Progenitor cell of endocrine pancreas (in vitro differentiated cells): ENCODE measurements at places on chromosomes 5 and 9.

DNA sequence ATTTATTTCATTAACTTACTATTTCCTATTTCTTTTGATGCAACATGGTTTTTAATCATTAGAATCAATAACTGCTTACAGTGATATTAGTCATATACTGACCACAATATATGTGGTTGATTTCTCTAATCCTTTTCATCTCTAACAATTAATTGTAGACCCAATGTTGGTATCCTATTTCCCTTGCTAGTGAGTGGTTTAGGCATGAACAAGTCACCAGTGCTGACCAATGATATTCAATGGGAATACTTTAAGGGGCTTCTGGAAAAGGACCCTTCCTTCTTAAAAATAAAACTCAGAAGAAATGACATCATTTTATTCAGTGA is 672.4 kb upstream of the GRAMD2B start:
- H3K27ac ChIP-seq, result no peak overlapping the region
- no peaks in the 10 kb centered on the region for H3K36me3 ChIP-seq
- no peak overlapping the region for H3K4me3 ChIP-seq
- peaks cover 3% of the 10 kb centered on the region for H3K4me1 ChIP-seq

GRCh38 chr5:73783828-73784227 is 157.8 kb downstream of the ARHGEF28 start:
- no peak overlapping the region for H3K27ac ChIP-seq
- H3K4me3 ChIP-seq, result no peak overlapping the region
- peaks cover 13% of the 10 kb centered on the region for H3K4me1 ChIP-seq
- no peaks in the 10 kb centered on the region for H3K36me3 ChIP-seq
- no peak for DNase-seq

- no peak overlapping the region for H3K27ac ChIP-seq
- no peak for DNase-seq
- H3K27me3 ChIP-seq, result no peaks in the 10 kb centered on the region
- H3K36me3 ChIP-seq, result peaks cover 23% of the 10 kb centered on the region
- H3K4me1 ChIP-seq, result peaks cover 17% of the 10 kb centered on the region
- no peak overlapping the region for H3K4me3 ChIP-seq
Observed at GRCh38 chr9:126829035-126829434, 24.2 kb downstream of the ZBTB43 start.

DNA sequence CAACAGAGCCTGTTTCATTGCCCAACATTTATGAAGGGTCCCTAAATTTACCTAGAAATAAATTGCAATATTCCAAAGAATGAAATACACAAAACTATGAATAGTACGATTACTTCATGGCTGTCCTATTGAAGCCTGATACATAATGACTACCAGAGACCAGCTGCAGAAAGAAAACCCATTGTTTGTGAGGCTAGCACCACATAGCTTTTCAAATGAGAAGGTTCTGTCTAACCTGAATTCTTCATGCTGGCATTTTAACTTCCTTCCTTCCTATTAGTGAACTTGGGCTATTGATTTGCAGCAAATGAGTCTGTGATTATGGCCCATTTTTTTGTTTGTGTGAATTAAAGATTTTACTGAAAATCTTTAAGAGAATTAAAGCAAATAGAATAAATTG is 47.3 kb downstream of the MEGF10 start:
- H3K36me3 ChIP-seq, result peaks cover 2% of the 10 kb centered on the region
- no peak for DNase-seq
- H3K4me1 ChIP-seq, result no peaks in the 10 kb centered on the region
- H3K27ac ChIP-seq, result no peak overlapping the region

DNA sequence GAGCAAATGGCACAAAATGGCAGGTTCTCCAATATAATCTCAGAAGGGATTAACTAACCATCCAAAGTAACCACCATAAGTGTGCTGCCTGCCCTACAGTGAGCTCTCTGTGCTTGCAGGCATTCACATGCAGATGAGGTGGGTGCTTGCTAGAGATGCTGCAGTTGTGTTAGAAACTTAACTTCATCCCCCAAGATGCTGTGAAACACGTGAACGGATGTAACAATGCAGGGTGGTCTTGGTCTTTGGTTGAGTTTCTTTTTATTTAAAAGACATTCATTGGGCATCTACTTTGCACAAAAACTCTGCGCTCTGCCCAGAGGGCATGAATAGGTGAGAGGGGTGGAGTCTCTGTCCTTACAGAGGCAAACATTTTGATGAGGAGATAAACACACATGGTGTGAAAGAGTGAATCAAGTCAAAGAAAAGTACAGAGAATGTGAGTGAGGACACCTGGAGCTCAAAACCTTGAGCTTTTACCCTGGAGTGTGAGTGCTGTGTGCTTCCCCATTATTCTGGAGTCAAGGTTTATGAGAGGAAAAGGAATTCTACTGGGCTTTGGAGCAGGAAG is 143.9 kb upstream of the DAP start:
- no peak overlapping the region for H3K4me3 ChIP-seq
- peaks cover 7% of the 10 kb centered on the region for H3K4me1 ChIP-seq
- no peaks in the 10 kb centered on the region for H3K36me3 ChIP-seq
- DNase-seq, result no peak
- H3K27me3 ChIP-seq, result peaks cover 23% of the 10 kb centered on the region

DNA sequence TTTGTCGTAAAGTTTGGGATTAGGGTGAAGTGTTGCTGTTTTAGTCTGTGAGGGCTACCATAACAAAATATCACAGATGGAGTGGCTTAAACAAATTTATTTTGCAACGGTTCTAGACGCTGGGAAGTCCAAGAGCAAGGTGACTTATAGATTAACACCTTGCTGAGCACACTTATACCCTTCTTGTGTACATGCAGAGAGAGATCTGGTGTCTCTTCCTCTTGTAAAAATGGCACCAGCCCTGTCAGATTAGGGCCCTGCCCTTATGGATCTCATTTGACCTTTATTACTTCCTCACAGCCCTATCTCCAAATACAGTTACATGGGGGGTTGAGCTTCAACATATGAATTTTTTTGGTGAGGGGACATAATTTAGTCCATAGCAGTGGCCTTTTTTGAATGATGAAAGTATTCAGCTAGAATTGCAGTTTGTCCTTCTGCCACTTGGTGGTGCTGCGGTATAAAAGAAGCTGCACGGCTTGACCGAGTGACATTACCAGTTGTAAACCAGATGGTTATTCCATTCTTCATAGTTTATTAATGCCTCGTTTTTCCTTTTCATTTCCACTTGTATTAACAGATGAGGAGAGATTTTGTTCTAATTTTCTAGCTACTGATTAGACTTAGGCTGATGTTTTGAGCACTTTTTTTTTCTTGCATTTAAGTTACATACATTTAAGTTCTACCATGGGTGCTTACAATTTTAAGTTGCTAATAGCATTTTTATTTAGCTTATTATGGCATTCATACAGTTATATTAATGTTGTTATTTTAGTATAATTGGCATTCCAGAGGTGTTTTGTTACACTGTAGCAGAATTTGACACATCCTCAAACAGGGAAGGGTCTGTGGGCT is 19.4 kb downstream of the DCP2 start:
- H3K4me1 ChIP-seq, result peaks cover 5% of the 10 kb centered on the region
- no peak overlapping the region for H3K4me3 ChIP-seq
- H3K27ac ChIP-seq, result no peak overlapping the region
- DNase-seq, result peak; percentile 53
- H3K27me3 ChIP-seq, result no peaks in the 10 kb centered on the region

- no peak overlapping the region for H3K4me3 ChIP-seq
- H3K4me1 ChIP-seq, result no peaks in the 10 kb centered on the region
- H3K27ac ChIP-seq, result no peak overlapping the region
Observed at GRCh38 chr9:108645520-108645919, 210.3 kb downstream of the ACTL7B start.

DNA sequence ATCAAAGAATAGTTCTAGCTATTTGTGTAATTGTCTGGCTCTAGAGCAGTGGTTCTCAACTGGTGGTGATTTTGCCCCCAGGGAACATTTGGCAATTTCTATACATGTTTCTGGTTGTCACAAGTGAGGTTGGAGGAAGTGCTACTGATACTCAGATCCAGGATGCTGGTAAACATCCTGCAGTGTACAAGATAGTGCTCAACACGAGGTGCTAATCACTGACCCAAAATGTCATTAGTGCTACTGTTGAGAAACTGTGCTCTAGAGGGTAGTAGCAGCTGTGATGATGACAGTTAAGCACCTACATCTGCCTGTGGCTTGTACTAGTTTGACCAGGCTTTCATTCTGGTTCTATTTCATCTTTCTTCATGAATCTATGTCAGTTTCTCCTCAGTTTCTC is 22.1 kb downstream of the LRRC19 start:
- peaks cover 18% of the 10 kb centered on the region for H3K36me3 ChIP-seq
- no peak for DNase-seq
- no peak overlapping the region for H3K27ac ChIP-seq
- H3K27me3 ChIP-seq, result no peaks in the 10 kb centered on the region
